ENCODE measurements at places on chromosomes 16 and 17.

- peak; percentile 38 for DNase-seq
Measured at GRCh38 chr16:2096853-2097595, 38.7 kb downstream of the PKD1 start.

DNA sequence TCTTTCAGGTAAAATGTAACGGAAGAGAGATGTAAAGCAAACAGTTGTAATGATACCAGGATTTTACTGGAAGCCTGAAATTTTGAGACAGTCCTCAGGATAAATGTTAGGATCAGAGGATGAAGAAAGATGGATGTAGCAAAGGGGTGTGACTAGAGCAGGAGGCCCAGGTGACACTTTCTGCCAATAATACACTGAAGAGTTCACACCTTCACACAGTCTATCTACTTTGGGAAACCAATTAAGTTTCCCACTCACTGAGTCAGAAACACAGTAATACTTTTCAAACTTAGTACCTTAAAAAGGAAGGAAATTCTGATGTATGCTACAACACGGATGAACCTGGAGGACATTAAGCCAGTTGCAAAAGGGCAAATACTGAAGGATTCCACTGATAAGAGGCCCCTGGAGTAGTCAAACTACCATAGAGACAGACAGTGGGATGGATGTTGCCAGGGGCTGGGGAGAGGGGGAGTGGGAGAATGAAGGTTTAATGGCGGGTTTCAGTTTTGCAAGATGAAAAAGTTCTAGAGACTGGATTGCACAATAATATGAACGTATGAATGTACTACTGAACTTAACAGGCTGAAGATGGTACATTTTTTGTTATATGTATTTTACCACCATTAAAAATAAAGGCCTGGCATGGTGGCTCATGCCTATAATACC, 62.3 kb downstream of the CYTH1 start:
- no peak for DNase-seq

DNA sequence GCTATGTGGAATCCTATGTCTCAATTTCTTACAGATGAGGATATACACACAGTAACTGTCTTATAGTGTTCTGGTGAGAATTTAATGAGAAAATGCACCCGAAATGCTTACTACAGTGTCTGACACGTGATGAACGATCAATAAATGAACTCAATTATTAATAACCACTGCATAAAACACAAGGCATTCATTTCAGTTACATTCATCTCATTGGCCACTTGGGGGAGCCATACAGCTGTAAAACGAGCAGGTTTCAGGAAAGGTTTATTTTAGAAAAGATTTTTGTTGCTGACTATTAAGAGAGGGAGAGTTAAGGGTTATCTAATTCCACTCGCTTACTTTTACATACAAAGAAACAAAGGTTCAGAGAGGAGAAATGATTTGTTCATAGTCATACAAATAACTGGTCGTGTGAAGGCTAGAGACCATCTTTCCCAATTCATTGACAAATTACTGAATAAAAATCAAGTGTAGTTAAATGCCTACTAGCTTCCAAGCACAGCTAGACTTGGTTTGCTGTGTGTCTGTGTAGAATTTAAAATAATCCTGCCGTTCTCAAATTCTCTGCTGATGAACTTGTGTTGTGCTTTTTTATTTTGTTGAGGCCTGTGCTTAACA, 160.1 kb downstream of the MAP2K4 start:
- no peak for DNase-seq

GRCh38 chr17:27380551-27380950, 75.7 kb upstream of the KSR1 start:
- no peak for DNase-seq

- no peak for DNase-seq
Measured at GRCh38 chr17:50918933-50919296, 52.8 kb upstream of the TOB1 start.

- no peak for DNase-seq
Measured at GRCh38 chr17:75390982-75391381, 14.5 kb downstream of the GRB2 start.

GRCh38 chr17:28472871-28473497, 460 bp upstream of the SLC13A2 start:
- DNase-seq = no peak

DNA sequence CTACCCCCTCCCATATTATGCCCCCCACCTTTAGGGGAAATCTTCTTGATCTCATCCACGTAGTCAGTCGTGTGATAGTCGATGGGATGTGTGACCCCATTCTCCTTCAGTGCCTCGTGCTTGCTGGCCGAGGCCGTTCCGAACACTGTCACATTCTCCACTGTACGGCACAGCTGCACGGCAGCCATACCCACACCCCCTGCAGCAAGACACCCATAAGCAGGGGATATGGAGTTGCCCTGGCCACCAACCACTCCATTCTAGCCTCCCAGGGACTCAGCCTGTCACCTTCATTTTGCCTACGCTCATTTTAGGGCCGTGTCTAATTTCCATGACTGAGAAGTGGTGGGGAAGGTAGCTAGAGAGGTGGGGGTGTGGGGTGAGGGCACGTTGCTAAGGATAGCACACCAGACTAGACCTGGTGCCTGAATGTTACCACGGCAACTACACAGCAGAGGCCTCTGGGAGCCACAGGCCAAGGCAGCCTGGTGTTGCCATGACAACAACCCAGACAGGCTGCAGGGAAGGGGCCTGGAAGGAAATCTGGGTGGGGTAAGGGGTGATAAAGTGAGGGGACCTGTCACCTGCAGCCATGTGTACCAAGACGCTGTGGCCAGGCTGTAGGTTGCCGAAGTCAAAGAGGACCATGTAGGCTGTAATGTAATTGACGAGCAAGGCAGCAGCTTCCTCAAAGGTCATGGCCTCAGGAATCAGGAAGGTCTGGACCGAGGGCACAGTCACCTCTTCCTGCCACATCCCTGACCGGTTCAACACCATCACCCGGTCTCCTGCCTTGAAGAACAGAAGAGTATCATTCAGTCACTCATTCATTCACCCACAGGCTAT, 4.0 kb downstream of the VAT1 start:
- no peak for DNase-seq

DNA sequence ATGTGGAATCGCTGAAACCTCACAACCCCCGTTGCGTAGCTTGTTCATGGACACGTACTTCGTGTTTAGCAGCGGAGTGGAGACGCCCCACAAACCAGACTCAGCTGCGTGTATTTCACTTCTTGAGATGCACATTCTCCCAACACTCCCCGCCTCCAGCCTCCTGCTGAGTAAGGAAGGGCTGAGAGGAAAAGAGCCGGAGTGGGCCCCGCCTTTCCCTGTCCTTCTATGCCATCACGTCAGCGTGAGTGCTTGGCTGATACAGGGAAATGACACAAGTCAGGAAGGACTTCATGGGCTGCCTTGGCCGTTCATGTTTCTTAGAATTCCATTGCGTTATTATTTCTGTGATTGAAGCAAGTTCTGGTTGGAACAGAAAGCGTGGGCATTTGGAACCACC, 68.6 kb upstream of the CBX4 start:
- DNase-seq = peak; percentile 48

DNA sequence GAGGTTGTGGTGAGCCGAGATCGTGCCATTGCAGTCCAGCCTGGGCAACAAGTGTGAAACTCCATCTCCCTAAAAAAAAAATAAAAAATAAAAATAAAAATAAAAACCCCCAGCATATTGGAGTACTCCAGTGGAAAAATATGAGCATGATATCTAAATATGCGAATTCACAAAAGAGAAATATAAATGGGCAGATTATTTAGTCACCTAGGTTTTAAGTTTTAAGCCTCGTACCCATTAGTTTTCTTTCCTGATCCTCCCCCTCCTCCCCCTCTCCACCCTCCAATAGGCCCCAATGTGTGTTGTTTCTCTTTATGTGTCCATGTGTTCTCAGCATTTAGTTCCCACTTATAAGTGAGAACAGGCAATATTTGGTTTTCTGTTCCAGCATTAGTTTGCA, 62.3 kb downstream of the GP2 start:
- DNase-seq = no peak
